ENCODE measurements at places on chromosomes 12 and 14.

DNA sequence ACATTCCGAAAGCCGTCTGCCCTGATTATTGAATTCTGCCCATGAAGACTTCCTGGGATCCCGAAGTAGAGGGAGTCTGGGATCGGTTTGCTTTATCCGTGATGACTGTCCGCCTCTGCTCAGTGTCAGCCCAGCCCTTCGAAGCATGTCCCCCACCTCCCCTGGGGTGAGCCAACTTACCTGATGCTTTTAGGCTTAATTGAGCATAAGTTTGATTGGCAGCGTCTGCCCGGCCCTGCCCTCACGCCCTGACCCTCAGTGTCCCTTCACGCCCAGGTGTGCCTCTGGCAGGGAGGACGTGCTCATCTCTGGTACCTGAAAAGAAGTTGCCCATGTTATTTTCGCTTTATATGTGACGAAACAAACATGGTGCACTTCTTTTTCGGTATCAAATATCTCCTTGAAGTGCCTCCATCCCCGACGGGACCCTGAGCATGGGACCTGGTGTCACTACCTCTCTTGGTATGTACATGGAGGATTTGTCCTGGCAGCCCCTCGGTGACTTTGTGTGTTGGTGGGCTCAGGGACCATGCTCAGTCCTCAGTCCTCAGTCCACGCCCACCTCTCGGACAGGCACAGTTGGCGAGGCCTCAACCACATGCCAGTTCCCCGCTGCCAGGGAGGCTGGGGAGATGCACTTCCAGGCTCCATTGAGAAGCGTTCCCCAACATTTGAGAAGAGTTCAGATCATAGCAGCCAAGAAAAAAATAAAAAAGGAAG, 130.1 kb upstream of the RTL1 start:
- no peak for DNase-seq

DNA sequence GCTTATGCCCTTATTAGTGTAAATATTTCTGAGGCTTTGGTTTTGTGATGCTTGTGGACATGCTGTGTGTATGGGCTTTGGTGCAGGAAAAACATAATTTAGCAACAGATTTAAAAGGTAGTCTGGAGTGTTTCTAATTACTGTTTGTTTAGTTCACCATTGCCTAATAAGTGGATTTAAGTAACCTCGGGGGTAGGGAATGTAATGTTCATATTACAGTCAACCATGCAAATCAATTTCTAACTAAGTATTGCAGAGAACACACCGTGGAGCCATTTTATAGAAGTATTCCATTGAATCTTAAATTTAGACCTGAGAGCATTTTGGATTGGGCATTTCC, 53.5 kb downstream of the ANO6 start:
- DNase-seq = no peak

- DNase-seq = no peak
Observed at GRCh38 chr12:57775044-57775443, 2.6 kb downstream of the EEF1AKMT3 start.

GRCh38 chr14:25110106-25110505, 60.2 kb upstream of the STXBP6 start:
- DNase-seq = no peak

DNA sequence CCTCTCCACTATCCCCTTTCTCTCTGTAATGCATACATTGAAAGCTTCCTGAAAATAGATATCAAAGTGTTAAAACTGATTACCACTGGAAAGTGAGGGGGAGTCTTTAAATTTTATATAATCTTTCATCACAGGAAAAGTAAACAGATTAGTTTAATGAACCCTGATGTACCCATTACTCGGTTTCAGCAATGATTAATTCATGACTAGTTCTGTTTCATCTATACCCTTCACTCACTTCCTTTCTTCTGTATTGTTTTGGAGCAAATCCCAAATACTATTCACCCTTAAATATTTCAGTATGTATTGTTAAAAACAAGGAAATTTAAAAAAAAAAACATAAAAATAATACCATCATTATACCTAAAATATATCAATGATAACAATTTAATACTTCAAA, 67.3 kb upstream of the TMCC3 start:
- no peak for DNase-seq
